Lower lobe of right lung (tissue), 2 donors: ENCODE measurements at places on chromosomes 3 and 15.

- DNase-seq: peak; percentile 34
These were observed 8.2 kb downstream of the PLCD1 start for GRCh38 chr3:38021196-38021595.

DNA sequence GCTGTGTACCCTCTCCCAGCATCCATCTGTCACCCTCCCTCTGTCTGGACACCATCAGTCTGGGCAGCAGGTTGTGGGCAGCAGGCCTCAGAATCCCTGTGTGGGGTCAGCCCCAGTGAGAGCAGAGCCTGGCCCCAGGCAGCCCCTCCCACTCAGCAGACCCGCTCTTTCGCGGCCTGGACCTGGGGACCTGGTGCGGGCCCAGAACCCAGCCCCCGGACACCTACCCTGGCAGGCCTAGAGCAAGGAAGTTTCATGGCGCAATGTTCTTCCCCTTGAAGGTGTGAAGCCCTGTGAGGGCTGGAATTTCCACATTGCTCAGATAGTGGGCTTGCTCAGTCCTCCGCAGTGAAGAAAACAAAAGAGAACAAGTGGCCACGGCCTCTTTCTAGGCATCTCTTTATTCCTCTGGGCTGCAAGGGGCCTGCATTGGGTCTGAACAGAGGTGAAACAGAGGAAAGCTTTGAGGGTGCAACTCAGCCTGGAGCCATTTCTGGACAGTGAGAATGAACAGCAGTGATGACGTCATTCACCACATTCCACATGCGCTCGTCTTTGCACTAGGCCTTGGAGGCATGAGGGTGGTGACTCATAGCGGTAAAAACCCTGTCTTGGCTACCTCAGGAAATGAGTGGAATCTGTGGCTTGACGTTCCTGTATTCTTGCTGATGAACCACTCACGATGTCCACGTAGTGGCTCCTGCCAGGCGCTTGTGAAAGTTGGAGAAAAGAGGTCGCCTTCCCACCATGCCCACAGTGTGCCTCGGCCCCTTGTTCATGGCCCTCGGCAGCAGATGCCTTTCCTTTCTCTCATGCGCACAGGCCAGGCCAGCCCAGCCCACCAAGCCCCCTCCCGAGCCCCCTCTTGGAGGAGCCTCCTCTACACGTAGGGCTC lies 66.1 kb downstream of the SLC30A4 start:
- DNase-seq: peak; percentile 57

DNA sequence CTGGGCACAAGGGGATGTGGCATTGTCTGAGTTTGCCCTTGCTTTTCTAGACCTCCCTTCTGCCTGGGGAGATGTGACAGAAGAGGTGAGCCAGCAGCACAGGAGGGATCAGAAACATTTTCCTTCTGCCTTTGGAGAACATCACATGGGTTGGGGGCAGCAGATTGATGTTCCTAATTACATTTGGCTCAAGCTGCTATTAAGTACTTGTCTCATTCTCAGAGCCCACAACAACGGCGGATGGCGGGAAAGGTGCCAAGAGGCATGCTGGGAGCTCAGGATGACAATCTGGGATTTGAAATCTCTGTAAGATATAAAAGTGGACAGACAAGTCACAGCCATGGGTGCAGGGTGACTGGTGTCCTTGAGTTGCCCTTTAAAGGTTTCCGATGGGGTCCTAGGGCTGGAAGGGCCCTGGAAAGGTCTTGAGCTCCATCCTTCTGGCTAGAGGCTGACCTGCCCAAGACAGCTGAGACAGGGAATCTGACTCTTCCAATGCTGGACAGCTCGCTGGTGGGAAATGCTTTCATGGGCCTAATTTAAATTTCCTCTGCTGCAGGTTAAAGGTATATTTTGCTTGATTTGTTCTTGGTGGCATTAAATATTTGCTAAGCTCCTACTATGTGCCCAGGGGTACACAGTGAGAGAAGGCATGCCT lies 2.4 kb upstream of the CORO2B start:
- no peak for DNase-seq

DNA sequence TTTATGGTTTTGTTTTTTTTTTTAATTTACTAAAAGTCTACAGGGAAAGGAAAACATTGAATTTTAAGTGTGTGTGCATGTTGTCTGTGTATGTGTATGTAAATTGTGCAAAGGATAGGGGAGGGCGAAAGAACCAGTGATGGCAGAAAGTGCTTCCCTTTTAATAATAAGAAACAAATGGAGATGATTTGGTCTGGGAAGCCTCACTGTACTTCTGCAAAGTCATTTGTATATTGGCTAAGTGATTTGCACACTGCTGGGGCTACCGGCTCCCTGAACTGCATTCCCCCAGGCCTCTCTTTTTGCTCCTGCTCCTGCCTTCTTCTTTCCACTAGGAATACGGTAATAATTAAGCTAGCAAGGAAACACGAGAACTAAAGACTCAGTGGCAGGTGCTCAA lies 101.2 kb downstream of the CD47 start:
- no peak for DNase-seq

- no peak for DNase-seq
These were observed 236.5 kb downstream of the WDR72 start for GRCh38 chr15:53522991-53523390.

GRCh38 chr15:92283813-92284212 lies 109.9 kb upstream of the ST8SIA2 start:
- no peak for DNase-seq

- no peak for DNase-seq
These were observed 23.3 kb downstream of the SNX4 start for GRCh38 chr3:125496701-125497100.

DNA sequence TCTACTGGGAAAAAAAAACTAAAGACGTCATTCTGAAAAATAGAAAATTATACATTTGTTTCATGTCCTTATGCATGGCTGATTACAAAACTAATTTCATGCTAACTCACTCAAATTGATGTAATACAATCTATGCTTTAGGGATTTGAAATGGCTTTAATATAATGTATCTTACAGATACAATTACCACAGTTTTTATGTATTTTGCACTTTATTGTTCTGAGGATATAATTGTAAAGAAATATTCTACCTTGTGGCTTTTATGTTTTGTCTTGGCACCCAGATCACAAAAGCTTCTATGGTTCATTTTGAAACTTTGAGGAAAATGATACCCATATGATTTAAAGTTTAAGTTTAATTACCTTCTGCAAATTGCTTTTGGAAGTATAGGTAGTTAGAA lies 122.5 kb downstream of the PLCL2 start:
- no peak for DNase-seq

- no peak for DNase-seq
These were observed 22.2 kb downstream of the MED12L start for GRCh38 chr3:151107701-151108100.

DNA sequence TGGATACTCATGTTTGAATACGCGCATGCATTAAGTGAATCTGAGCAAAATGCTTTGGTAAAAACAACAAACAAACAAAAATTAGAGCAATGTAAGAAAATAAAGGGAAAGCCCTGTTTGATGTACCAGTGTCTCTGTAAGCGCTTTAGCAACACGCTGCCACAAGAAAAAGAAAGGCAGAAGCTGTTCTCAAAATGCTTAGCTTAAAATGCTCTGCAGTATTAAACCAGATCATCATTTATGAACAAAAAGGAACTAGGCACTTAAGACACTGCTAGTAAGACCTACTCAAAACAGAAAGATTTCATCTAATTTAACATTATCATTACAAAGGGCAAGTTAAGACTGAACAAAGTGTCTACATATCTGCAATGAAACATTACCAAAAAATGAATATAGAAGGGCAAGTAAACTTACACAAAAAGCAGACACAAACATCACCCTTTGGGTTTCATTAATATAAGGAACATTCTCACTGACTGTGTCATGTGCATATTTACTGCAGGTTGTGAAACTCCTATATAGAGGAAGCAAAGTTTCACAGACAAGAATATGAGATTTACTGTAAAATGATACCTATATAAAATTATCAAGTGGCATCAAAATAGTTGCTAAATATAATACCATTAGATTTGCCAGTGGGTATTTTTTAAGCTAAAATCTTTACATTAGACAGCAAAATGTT lies 102.1 kb downstream of the FBXL22 start:
- no peak for DNase-seq

- no peak for DNase-seq
These were observed 465.9 kb upstream of the TGFBR2 start for GRCh38 chr3:30140356-30141075.

GRCh38 chr3:50530001-50530970 lies 26.9 kb upstream of the CACNA2D2 start:
- DNase-seq: no peak

GRCh38 chr3:30102356-30102755 lies 504.0 kb upstream of the TGFBR2 start:
- no peak for DNase-seq

GRCh38 chr15:84826369-84826823 lies 9.2 kb downstream of the ALPK3 start:
- no peak for DNase-seq

- no peak for DNase-seq
These were observed 25.6 kb downstream of the HACD2 start for GRCh38 chr3:123559040-123559861.

GRCh38 chr3:98114264-98114663 lies 16.3 kb upstream of the OR5H1 start:
- no peak for DNase-seq

DNA sequence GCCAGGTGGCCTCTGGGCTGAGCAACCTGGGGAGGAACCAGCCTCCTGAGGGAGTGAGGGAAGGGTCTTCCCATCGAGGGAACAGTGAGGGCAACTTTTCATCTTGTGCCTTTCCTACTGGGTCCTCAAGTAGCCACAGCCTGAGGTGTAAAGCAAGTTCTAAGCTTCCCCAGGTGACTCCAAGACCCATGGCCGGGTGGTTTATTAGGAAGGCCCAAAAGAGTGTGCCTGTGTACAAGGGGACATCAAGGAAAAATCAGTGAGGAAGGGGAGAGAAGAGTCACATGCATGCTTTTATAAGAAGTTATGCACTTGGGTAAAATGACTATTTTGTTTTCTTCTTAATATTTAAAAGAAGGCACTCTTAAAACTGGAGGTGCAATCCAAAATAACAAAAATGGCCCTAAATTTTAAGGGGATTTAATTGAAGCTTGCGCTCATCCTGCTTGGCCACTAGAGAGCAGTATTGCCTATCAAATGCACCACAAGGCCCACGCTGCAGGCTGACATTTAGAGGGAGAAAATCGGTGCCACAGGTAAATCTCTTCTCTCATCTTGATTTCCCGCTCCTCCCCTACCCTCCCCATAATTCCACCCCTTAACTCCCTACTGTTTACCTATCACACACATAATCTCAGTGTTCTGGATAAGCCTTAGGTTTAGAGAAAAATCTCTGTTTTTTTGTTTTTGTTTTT lies 6.7 kb downstream of the NANOGP8 start:
- DNase-seq: no peak

DNA sequence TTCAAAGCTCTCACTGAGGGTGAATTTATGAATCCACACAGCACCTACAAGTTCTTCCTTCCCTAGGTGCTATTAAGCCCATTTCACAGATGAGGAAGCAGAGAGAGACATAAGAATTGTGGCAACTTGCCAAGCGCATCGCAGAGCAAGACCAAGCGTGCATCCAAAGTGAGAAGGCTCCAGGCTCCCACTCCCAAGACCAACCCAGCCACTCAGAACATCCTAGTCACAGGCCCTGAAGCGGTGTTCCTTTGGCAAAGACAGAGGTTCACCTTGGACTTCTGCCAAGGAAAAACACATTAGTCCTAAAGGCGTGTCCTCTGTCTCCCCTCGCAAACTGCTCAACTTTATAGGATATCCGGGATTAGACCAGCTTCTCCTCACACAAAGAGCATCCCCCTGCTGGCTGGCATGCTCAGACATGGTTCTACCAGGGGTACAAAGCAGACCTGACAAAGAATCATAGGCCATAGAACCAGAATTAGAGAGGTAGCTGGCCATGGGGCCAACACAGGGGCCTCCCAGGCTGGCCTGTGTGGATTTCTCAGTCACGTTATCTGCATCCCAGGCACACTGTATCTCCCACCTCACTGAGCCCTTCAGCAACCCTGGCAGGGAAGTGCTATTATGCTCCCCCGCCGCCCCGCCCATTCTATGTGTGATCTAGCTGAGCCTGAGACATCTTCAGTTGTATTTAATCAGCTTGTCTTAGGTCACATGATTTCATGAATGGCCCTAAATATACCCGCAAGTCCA lies 160.2 kb downstream of the FOXP1 start:
- no peak for DNase-seq

- no peak for DNase-seq
These were observed 27.7 kb downstream of the TNIK start for GRCh38 chr3:171432548-171432947.

DNA sequence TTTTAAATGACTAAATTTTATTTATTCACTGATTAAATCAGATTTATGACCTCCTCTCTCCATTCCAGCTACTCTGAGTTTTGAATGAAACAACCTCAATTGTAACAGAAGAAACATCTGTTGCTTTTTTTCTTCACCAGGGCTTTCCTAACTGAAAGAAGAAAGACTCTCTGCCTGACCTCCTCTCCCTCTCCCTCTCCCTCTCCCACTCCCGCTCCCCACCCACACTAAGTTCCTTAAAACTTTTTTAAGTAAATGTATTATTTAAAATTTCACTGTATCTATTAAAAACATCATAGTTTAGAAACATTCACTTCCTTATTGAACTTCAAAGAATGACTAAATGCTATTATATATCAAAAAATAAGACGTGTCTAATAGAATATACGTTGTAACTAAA lies 122.0 kb downstream of the TFDP2 start:
- no peak for DNase-seq

GRCh38 chr15:101167753-101168462 lies 83.9 kb downstream of the CHSY1 start:
- DNase-seq: peak; percentile 73

DNA sequence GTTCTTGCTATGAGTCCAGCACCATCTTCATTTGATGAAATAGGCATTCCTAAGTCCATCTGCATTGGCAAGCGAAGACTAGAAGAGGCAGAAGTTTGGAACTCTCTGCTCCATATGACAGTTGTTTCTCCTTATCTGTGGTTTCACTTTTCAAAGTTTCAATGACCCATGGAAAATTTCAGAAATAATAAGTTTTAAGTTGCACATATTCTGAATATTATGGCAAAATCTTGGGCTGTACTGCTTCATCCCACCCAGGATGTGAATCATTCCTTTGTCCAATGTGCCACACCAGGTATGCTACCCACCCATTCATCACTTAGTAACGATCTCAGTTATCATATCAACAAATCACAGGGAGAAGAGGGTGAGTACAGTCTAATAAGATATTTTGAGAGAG lies 647.9 kb downstream of the GRM7 start:
- DNase-seq: no peak

DNA sequence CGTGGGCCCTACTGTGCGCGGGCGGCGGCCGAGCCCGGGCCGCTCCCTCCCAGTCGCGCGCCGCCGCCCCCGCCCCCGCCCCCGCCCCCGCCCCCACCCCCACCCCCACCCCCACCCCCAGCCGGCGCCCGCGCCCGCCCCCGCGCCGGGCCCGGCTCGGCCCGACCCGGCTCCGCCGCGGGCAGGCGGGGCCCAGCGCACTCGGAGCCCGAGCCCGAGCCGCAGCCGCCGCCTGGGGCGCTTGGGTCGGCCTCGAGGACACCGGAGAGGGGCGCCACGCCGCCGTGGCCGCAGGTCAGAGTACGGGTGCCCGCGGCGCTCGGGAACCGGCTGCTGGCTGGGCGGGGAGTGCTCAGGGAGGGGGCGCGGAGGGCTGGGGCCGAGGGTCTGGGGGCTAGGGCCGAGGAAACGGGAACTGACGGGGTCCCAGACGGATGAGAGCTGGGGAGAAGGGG lies 1.1 kb upstream of the PPARG start:
- peak; percentile 70 for DNase-seq

- no peak for DNase-seq
These were observed 35.9 kb upstream of the CEMIP start for GRCh38 chr15:80743189-80743833.
